Aorta (tissue), 5 donors: ENCODE measurements at places on chromosomes 1 and 21.

GRCh38 chr1:63912643-63913042 is 138.8 kb downstream of the ROR1 start:
- DNase-seq = no peak

DNA sequence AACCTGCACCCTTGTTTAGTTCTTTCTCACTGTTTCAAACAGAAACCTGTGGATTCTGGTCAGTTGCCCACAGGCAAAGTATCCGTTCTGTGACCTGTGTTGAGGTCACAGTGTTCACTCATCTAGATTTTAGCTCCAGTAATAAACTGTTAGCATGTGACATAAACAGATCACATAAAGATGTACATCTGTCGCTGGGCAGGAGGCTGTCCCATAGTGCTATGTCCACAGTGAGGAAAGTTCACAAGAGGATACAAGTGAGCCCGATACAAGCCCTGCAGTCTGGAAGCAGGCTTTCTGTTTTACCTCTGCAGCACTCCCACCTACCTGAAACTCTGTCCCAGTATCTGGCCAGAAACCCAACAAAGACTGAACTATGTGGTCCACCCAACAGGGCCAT is 28.4 kb downstream of the LMX1A start:
- DNase-seq = no peak

- DNase-seq = no peak
Observed at GRCh38 chr1:90899263-90899662, 122.6 kb downstream of the ZNF644 start.

DNA sequence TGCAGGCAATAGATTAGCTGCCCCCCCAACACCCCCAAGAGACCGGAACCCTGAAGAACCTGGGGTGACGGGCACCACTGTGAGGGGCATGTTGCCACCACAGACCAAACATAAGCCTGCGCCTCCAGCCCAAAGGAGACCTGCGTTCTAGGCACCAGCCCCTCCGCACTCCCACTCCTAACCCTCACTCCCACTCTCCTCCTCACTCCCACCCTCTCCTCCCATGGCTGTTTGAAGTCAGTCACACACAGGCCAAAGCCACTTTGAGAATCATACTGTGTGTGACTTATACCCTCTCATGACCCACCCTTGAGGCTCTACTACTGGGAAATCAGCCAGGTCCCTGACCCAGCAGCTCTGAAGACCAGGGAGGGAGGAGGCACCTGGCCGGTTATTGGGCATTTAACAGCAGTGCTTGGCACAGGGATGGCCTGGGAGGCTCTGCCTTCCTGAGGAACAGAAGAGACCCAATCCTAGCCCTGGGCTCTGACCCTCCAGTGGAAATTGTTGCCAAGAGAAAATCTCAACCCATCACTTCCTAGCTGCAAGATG is 43.5 kb downstream of the FBXO2 start:
- no peak for DNase-seq

- no peak for DNase-seq
Observed at GRCh38 chr1:5329068-5329739, 663.0 kb downstream of the NPHP4 start.

DNA sequence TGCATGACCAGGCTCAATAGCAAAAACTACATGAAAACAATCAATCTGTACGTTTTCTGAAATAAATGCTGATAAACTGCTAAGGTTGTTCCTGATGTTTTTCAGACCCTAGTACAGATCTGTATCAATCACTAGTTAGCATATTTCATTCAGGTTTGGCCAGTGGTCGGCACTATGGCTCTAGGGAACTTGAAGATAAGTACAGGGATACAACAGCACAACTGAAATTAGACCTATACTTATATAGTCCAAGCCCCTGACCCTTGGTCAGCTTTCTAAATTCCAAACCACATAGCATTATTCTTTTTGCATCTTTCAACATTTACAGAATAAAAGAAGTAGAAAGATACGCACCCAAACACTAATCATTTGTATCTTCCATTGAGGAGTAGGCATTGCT is 142.7 kb downstream of the PLPPR4 start:
- DNase-seq = no peak

GRCh38 chr1:47996060-47996405 is 1.2 kb downstream of the TRABD2B start:
- DNase-seq = no peak

- no peak for DNase-seq
Observed at GRCh38 chr1:218171302-218171893, 113.7 kb upstream of the RRP15 start.

- no peak for DNase-seq
Observed at GRCh38 chr1:203034422-203035110, 8.3 kb downstream of the PPFIA4 start.

DNA sequence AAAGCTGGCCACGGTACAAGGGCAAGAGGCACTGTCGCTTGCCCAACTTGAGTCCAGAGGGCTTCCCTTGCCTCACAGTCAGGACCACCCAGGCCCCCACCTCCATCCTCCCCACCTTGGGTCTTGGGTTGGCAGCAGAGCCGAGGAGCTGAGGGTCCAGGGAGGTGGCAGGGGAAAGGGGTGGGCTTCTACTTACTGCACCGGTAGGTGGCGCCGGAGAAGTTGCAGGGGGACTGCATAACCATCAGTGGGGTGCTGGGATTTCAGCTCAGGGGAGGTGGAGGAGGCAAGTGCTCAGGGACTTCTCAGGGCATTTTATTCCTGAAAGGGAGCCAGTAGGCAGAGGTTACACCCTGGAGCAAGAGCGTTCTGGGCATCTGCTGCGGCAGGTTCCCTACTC is 44.0 kb downstream of the TRIM62 start:
- no peak for DNase-seq

- no peak for DNase-seq
Observed at GRCh38 chr1:94929351-94930217, 2.7 kb upstream of the CNN3 start.

- no peak for DNase-seq
Observed at GRCh38 chr21:24023402-24023801, 1583.9 kb downstream of the MRPL39 start.
